ENCODE measurements at places on chromosomes 6 and 20.

GRCh38 chr6:135826236-135826804 is 25.2 kb upstream of the PDE7B start:
- no peak for DNase-seq

- DNase-seq: no peak
Observed at GRCh38 chr6:139549561-139550070, 175.2 kb upstream of the CITED2 start.

DNA sequence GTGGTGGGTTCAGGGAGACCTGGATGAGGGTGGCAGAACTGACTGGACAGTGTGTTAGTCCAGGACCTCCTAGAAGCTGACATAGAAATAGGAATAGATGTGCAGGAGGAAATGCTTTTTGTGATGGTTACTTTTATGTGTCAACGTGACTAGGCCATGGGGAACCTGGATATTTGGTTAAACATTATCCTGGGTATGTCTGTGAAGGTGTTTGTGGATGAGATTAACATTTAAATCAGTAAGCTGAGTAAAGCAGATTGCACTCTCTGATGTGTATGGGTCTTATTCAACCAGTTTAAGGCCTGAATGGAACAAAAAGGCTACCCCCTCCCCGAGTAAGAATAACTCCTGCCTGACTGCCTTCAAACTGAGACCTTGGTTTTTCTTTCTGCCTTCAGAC is 219.3 kb downstream of the DHX35 start:
- DNase-seq: no peak

DNA sequence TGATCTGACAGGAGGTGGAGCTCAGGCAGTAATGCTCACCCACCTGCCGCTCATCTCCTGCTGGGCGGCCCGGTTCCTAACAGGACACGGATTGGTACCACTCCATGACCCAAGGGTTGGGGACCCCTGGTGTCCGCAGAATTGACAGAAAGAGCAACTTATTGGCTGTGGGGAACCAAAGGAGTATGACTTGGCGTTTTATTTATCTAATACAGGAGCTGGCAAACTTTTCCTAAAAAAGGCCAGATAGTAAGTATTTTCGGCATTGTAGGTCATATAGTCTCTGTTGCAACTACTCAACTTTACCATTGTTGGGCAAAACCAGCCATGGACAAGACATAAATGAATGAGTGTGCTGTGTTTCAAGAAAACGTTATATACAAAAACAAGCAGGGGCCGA is 44.4 kb upstream of the TRAF3IP2 start:
- DNase-seq: no peak

GRCh38 chr6:141347086-141347485 is 785.6 kb upstream of the GJE1 start:
- DNase-seq: no peak

- DNase-seq: no peak
Observed at GRCh38 chr6:36131511-36132245, 1.4 kb downstream of the MAPK13 start.

GRCh38 chr6:148169706-148170105 is 172.9 kb upstream of the SASH1 start:
- DNase-seq: no peak

GRCh38 chr6:39829331-39829730 is 37.2 kb downstream of the DAAM2 start:
- DNase-seq: no peak

GRCh38 chr6:40176152-40176551 is 241.9 kb upstream of the MOCS1 start:
- DNase-seq: no peak

DNA sequence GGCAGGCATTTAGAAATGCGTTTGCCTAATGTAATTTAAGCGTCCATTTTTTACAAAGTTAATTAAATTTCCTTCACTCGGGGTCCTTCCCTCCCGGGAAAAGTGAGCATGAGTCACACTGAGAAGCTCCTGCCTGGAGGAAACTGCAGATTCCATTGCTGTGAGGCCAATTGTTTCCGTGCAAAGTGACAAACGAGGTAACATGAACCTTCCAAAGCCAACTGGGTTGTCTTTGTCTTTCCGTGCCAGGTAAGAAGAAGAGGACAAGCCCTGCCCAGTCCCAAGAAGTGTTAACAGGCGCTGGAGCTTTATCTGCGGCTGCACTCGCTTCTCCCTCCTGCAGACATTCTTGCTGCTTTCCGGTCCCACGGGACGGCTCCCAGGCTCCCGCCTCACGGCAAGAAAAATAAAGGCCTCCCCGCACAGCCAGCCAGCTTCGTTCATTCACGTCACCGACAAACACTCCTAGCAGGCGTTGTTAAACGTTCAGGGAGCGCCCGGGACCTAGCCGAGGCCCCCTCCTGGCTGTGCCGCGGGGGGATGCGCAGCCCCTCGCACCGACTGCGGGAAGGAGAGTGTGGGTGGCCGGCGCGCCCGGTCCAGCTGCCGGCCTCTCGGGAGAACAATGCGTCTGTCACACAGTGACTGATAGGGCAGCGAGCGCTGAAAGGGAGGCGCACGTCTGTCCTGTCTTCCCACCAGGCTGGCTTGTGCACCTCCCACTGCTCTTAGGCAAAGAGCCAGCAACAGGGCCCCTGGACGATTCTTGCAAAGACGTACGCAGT is 61.5 kb upstream of the HDDC2 start:
- DNase-seq: peak; percentile 65

- no peak for DNase-seq
Observed at GRCh38 chr6:94349227-94349626, 929.9 kb upstream of the EPHA7 start.

GRCh38 chr6:130513770-130514169 is 148.0 kb downstream of the TMEM200A start:
- no peak for DNase-seq

- no peak for DNase-seq
Observed at GRCh38 chr6:44232676-44233566, 9.5 kb downstream of the SLC29A1 start.

DNA sequence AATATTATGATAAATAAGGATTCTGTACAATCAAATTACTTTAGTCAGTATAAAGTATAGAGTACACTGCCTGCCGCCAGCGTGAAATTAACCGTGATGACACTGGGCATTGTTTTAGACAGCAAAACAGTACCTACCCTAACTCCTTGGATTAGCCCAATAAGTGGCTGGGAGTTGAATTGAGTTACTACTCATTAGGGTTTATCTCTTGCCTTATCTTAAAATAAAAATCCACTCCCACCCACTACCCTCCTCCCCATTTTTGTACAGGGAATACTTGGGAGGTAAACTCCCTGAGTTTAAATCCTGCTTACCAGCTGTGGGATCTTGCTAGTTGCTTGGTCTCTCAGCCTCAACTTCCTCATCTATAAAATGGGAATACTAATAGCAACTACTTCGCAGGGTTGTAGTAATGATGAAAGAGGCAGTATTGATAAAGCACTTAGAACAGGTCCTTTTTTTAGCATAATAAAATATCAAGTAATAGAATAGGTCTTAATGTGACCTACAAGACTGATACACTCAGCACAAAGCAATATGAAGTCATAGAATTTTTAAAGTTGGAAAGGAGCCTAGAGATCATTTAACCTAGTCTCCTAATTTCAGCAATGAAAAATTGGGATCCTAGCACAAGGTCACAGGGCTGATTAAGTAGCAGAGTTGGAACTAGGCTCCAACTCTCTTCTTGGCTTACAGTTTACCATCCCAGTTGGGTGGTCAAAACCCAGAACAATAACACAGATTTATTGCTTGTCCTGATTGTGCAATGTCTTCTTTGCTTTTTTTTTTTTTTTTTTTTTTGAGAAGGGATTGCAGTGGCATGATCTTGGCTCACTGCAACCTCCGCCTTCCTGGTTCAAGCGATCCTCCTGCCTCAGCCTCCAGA is 23.8 kb downstream of the PHACTR2 start:
- no peak for DNase-seq

- no peak for DNase-seq
Observed at GRCh38 chr6:14965424-14966075, 280.3 kb upstream of the JARID2 start.

GRCh38 chr20:24378661-24379483 is 90.6 kb upstream of the SYNDIG1 start:
- DNase-seq: no peak

- no peak for DNase-seq
Observed at GRCh38 chr6:84774985-84775284, 10.5 kb upstream of the TBX18 start.

DNA sequence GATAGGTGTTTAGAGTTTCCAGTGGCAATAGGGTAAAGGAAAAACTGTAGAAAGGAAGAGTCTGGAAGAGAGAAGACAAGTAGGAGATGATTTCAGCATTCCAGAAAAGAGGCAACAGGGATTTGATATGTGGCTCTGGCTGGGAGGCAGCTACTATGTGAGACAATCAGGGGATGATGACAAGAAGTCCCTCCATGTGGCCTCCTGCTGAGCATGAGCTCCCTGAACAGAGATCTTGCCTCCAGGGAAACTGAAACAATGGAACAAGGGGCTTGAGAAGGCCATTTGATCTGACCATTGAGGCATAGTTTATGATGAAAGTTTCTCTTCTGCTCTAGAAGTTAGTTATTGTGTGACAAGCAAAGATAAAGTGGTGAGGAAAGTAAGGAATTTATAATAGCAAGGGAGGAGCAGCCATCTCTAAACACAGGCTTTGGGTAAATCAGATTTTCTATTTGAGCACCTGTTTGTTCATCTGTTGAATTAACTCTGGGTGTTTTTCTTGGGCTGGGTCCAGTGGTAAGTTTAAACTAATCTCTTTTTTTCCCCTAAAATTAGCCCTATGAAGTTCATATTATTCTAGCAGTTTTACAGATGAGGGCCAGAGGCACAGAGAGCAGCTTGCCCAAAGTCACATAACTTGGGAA is 3.0 kb upstream of the GPX5 start:
- DNase-seq: no peak

DNA sequence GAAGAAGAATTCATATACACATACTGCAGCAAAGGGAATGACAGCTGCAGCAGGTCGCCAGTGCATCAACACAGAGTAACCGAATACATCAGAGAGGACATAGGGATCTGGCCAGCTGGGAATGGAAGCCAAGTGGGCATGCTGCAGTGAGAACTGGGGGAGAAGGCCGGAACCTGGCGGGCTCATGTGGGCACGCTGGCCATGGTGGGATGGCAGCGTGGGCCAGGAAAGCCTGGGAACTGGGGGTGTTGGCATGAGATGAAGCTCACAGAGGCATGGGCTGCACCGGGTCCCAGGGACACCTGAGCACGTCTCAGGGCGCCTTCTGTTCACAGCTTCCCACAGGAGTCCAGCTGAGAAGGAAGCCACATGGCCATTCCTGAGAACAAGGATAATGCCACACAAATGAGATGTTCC is 139.5 kb upstream of the AGPAT4 start:
- no peak for DNase-seq

- DNase-seq: no peak
Observed at GRCh38 chr6:109028439-109028838, 66.2 kb downstream of the SESN1 start.

GRCh38 chr6:3696525-3697088 is 54.9 kb downstream of the PXDC1 start:
- no peak for DNase-seq

DNA sequence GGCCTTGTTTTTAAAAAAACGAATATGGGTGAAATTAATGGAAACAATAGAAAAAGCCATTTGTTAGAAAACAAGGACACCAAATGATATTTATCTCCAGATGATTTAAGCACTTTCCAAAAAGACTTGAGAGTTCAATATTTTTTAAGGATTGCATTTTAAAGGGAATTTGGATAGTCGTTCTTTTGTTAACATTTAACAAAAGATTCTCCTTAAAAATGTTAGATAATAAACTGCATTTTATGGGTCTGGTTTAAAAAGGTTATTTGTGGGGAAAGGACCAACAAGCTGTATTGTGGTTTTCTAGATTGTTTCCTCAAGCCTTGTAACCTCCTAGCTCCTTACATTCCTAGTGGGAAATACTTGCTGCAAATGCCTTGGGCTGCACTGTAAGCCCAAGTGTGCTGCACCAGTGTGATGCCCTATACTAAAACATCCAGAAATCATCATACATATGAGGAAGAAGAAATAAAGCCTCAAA is 1.5 kb upstream of the PHIP start:
- peak; percentile 21 for DNase-seq

- peak; percentile 45 for DNase-seq
Observed at GRCh38 chr20:45405571-45406259, 2.4 kb upstream of the DBNDD2 start.

GRCh38 chr20:57481281-57481711 is 43.6 kb downstream of the CTCFL start:
- DNase-seq: no peak

DNA sequence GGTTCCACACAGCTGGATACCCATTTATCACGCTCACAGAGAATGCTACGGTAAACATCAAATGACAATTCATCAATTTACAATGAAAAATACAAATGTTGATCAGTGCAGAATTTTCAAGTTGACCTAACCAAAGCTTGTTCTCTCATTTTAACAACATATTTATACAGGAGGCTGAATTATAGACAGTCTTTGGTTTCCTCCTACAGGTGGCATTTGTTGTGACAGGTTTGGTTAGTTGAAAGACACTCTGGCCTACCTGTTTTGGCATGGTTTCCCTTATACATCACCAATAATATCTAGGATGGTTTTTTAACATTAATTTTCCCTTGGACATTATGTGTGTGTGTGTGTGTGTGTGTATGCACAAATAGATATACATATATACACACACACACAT is 642.5 kb upstream of the MMS22L start:
- no peak for DNase-seq

GRCh38 chr6:15921243-15921642 is 207.6 kb upstream of the MYLIP start:
- DNase-seq: no peak

DNA sequence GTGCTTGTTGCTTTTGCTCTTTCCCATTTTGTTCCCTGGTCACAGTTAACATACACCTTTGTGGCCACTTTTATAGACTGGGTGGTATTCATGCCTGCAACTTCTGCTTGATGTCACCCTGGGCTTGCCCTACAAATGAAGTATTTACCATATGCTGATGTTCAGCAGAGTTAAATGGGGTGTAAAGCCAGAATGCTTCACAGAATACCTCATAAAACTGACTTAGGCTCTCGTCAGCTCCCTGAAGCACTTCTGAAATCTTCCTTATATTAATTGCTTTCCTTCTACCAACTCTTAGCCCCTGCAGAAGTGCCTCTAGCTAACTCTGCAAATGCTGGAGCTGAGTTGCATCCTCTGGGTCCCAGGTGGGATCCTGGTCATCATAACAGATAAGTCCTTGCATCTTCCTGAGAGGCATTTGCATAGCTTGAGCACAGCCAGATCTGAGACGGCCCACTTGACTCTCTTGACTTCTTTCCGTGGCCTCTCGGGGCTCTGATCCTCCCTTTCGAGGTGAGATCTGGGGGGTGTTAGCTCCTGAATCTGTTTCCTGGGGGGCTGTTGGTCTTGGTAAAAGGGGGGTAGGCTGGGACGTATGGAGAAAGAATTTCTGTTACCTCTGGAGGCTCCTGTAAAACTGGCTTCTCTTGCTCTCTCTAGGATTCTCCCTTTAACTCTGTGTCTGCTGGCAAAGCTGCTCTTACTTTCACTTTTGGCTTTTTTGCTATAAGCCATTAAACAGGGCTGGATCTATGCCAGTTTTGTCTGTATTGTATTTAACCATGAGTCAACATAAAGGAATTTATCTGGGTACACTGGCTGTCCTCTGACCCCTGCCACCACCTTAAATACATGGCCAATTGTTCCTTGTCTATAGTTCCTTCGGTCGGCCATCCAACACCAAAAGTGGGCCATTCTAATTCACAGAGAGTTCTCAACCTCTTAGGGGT is 223.0 kb upstream of the SYNCRIP start:
- peak; percentile 12 for DNase-seq

GRCh38 chr6:22568854-22569253 is 512 bp upstream of the HDGFL1 start:
- no peak for DNase-seq

Data from HAP-1 (cell line).